Skeletal muscle cell (primary cell): ENCODE measurements at places on chromosomes 1 and 21.
A peak's percentile ranks its signal among the peaks of the same experiment; 100 is the strongest.

DNA sequence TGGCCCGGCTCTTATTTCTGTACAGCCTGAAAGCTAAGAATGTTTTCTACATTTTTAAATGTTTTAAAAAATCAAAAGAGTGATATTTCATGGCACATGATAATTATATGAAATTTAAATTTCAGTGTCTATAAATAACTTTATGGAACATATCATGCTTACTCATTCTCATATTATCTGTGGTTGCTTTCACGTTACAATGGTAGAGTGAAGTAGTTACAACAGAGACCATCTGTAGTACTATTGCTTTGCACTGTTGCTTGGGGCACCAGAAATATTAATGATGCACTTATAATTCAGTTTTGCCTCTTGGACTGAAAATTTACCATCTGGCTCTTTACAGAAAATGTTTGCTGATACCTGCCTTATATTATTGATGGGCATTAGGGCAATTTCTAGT, 481.6 kb downstream of the PLPP3 start:
- DNase-seq = no peak

DNA sequence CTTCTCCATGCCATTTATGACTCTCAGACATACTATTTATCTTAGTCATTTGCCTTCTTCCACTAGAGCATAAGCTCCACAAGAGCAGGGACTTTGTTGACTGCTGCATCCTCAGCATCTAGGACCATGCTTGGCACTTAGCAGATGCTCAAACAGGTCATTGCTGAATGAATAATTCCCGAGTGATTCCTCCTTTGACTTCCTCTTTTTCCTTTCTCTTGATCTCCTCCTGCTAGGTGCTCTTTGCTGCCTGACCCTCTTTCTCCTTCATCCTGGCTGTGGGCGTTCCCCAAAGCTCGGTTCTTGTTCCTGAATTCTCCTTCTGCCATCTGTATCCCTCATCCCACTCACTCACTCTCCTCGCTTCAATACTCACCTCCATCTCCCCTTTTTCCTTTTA, 23.5 kb downstream of the SYT6 start:
- no peak for DNase-seq

DNA sequence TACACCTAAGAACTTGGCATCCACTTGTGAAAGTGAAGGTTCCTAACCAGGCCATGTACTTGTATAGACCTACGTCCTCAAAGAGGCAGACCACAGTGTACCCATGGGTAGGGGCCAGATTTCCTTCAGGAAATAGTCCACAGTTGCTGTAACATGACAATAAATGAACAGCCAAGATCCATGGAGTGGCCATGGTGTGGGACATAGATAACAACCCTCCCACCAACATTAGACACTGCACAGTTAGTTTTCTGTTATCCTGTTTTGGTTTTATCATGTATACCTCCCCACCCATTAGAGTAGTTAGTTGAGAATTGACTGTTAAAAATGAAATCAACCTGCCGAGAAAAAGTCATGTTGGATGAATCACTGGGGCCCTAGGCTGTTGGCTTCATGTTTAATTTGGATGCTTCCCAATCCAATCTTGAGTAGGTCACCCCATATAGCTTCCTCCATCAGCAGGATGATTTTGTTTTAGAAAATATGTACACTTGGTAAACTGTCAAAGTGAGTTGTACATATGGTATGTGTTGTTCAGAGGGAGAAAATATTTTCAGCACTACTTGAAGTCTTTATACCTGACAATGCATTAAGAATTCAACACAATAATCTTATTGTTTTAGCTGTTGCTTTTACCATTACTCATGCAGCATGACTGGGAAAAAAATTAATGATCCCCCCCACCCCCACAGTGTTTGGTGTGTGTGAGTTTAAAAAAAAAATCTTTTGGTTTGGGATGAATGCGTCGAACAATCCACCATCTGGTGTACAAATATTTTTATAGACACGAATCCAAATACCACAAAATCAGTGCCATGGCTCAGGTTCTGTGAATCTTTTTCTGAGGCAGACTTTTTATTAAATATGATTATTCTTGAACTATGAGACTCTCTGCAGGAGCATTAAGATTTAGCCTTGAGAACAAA, 88.3 kb upstream of the ARHGAP29 start:
- peak; percentile 97 for DNase-seq

DNA sequence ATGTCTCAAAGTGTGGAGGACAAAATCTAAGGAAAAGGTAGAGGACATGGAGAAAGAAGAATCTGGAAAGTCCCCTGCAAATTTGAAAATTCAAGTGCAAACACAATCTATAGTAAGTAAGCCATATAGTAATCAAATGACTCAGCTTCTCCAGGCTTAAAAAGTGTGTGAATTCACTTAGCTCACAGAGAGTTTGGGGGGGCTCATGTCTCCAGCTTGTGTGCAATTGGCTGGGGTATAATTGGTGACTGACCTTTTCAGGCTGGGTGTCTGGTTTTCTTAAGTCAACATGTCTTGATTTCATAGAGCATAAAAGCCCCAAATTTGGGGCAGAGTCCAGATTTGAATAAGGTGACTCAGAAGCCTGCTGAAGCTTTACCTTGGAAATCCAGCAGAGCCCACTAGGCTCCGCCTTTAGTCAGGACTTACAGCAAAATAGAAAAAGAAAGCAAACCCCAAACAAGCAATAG, 8.6 kb downstream of the CLDN14 start:
- no peak for DNase-seq
